Body of pancreas (tissue), 4 donors: ENCODE measurements at places on chromosomes 1 and 21.

DNA sequence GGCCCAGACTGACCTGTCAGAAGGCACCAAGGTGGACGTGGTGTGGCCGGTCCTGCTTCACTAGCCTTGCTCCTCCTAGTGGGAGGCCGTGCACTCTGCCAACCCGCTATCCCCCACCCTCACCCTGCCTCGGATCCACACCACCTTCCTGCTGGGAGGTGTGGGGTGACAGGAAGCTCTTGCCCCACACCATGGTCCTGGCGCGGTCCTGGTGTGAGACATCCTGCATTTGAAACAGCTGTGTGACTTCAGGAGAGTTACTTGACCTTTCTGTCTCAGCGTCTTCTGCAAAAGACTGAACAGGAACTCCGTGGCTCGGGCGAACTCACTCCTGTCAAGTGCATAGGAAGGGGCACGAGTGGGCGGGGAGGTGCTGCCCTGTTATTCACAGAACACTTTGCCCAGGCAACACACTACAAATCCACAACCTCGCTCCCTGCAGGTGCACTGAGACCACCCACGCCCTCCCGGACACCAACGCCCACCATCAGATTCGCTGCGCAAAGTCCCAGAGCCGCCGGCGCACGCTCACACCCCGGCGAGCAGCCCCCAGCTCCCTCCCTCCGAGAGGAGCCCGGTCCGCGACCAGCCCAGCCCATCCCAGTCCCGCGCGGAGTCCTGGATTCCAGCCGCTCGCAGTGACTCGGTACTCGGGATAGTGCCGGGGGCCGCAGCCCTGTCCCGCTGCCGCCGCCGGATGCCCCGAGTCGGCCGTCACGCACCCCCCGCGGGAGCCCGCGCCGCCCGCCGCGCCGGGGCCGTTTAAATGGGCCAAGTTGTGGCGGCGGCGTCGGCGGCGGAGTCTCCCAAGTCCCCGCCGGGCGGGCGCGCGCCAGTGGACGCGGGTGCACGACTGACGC lies at the start of gene SAMD11:
Gene SAMD11 (plus strand): TSS at position 793 of the 860 bp plus-strand sequence. CDS start 509 bp downstream, outside the sequence.
- peak; percentile 86 for DNase-seq

DNA sequence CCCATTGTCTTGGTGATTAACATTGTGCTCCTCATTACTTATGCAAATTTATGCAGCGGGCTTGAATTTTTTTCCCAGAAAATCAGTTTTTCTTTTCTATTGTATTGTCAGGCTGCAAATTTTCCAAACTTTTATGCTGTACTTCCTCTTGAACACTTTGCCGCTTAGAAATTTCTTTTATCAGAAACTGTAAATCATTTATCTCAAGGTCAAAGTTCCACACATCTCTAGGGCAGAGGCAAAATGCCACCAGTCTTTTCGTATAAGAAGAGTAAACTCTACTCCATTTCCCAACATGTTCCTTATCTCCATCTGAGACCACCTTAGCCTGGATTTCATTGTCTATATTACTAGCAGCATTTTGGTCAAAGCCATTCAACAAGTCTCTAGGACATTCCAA lies 113.9 kb upstream of the OLFM3 start:
- DNase-seq, result no peak

GRCh38 chr1:33300673-33301072 lies 20.2 kb downstream of the A3GALT2 start:
- DNase-seq, result peak; percentile 48

GRCh38 chr1:193221651-193222050 lies 35.2 kb upstream of the B3GALT2 start:
- no peak for DNase-seq

DNA sequence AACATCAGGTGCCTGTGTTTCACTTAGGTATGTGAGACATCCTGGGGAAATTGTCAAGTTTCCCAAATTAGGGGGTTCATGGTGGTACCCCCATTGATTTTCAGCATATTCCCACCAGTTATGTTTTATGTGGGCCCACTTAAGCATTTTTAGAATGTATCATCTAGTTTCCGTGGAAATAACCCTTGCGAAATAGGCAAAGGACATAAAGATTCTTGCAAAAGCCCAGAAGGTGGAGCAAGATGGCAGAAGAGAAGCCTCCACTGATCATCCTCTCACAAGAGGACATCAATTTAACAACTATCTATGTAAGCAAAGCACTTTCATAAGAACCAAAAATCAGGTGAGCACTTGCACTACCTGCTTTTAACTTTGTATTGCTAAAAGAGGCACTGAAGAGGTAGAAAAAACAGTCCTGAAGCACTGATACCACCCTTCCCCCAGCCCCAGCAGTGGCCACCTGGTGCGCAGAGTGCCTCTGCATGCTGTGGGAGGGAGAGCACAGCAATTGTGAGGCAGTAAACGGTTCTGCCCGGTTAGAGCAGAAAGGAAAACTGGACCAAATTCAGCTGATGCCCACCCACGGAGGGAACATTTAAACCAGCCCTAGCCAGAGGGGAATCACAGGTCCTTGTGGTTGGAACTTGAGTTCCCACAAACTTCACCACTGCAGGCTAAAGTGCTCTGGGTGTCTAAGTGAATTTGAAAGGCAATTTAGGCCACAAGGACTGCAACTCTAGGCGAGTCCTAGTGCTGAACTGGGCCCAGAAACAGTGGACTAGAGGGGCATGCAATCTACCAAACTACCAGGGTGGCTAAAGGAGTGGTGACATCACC lies 23.2 kb downstream of the MCOLN2 start:
- DNase-seq, result no peak

GRCh38 chr1:215844266-215844665 lies 277.2 kb downstream of the KCTD3 start:
- DNase-seq, result no peak

DNA sequence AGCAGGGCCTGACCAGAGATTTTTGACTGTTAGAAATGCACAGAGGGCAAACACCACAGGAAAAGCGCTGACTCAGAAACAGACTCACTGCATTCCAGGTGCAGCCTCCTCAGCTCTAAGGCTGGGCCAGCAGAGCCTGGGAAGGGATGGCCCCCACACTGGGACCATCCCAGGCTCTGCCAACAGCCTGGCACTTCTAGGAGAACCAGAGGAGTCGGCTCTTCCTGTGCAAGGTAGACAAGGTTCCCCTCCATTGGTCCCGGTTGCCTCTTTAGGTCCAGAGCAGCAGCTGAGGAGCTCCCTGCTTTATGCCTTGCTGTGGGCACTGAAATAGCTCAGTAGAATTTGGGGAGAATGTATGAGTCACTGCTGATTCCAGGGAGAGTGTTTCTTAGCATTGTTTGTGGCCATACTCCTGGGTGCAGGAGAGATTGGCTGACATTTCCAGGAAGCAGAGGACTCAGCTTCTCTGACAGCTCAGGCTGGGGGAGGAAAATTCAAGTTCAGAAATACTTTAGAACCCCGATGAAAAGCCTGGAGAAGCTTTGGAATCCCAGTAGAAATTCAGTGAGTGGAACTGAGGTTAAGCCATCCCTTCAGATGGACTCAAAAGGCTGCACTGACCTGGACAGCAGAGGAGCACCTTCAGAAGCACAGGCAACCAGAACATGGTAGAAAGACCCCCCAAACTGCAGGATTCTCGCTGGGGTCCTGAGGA lies 19.7 kb downstream of the PRAMEF1 start:
- no peak for DNase-seq

- DNase-seq, result no peak
Observed at GRCh38 chr1:220797553-220797952, 10.8 kb downstream of the MTARC1 start.

- no peak for DNase-seq
Observed at GRCh38 chr1:171739656-171740055, 2.2 kb downstream of the VAMP4 start.

- no peak for DNase-seq
Observed at GRCh38 chr1:232965912-232966217, 15.5 kb downstream of the NTPCR start.

GRCh38 chr1:167587872-167588271 lies 34.3 kb upstream of the CREG1 start:
- DNase-seq, result no peak

GRCh38 chr1:221793439-221794078 lies 51.7 kb upstream of the DUSP10 start:
- DNase-seq, result peak; percentile 50

GRCh38 chr1:2301607-2302291 lies 73.6 kb downstream of the SKI start:
- DNase-seq, result no peak

DNA sequence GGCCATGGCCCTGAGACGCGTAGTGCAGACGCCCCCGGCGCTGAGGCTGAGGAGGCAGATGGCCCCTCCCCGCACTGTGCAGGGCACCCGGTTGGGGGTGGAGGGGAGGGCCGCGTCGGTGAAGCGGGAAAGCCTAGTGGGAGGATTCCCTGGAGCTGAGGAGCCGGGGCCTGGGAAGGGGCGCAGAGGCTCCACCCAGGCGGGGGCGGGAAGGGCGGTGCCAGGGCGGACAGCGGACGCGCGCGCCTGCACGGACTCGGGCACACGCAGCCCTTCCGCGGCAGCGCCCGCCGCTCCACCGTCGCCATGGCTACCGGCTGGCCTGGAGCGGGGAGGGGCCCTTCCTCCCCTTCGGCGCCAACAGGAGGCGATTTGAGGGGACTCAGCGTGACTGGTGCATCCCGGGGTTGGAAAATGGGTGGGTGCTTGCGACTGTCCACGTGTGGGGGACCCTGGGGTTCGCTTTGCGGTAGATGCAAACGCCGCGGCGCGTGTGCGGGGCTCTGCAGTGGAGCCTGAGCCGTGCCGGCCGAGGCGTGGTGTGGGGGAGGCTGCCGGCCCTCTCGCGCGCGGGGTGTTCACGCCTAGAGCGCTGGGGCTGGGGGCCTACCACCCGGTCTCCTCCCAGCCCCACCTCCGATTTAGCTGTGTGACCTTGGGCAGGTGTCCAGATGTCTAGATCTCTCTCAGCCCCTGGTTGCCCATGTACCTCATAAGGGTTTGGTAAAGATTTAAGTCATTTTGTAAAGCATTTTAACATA lies 35.1 kb downstream of the PTPRF start:
- peak; percentile 56 for DNase-seq

DNA sequence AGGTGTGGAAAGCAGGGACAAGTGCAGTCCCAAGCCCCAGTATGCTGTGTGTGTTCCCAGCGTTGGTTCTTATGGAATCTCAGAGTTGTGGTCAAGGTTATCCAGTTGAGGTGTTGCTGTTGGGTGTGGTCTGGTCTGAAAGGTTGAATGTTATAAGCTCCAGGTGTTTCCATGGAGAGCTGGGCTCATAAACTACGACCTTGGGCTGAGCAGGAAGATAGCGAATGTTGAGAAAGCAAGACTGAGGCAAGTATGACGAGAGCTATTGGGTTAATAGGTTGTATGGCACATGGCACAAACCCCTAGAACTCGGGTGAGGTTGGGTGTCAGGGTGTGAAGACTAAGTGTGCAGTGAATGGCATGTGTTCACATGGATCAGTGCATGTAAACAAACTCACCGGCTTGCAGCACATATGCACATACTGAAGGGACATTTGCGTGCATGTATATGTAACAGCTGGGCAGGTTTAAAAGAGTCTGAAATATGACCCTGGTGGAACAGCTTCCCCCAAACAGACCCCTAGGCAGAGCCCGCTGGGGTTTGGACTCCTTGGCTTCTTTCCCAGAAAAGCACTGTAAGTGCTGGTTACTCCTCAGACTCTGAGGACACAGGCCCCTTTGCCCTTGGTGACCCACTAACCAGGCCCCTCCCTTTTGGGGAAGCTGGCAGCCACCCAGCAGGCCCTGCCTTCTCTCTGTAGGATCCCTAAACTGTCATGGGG lies 117.5 kb downstream of the NAV1 start:
- peak; percentile 20 for DNase-seq

DNA sequence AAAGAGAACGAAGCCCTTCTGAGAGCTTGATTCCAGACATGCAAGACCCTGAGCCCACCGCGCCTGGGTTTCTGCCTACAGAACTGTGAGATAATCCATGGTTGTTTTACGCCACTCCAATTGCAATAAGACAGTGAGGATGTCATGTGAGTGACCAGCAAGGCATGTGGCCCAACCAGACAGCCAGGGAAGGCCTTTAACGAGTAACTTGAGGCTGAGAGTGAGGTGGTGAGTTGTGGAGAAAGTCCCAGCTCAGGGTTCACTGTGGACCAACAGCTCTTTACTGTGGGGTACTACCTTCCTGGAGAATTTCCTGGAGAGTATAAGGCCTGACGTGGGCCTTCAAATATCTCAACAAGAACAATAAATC lies 153.9 kb downstream of the ETS2 start:
- DNase-seq, result no peak

- DNase-seq, result peak; percentile 75
Observed at GRCh38 chr1:16082283-16083038, 9.0 kb upstream of the FAM131C start.
